ENCODE measurements at places on chromosomes 6 and 20. TPM values are rescaled to one million over a fixed set of nuclear protein-coding genes. Genes with fewer than 3 reads are reported as not detected.

Gene BPIFB4
- polyA plus RNA-seq: not detected

Gene CAGE1
- polyA plus RNA-seq: not detected

Gene DEFB124
- not detected for polyA plus RNA-seq

Gene ANKRD6
- 33.9 TPM for polyA plus RNA-seq

Gene HLA-DRA
- 58.2 TPM for polyA plus RNA-seq

Gene CD40
- polyA plus RNA-seq: 3.3 TPM

- no peak for DNase-seq
Measured at GRCh38 chr20:54065601-54066038, 4.8 kb downstream of the BCAS1 start.

- no peak for DNase-seq
Measured at GRCh38 chr6:148677594-148678476, 69.0 kb upstream of the UST start.

GRCh38 chr6:16803294-16804200 is 42.3 kb upstream of the ATXN1 start:
- DNase-seq: peak; percentile 99

DNA sequence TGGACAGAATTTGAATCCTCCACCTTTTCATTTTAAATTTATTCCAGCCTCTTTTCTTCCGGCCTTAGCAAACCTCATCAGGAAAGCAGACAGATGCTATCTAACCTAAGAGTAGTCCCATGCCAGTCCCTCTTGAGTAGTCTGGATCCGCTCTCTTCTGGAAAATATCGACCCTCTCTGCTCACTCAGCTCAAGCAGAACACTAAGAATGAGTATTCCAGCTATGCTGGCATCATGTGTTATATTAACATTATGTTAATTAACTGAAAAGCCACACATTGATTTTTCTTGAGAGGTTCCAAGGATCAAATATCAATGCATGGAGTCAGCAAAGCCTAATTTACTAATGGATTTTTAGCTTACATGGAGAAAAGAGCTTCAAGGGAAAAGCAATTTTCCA is 161.4 kb downstream of the ID4 start:
- DNase-seq: no peak

DNA sequence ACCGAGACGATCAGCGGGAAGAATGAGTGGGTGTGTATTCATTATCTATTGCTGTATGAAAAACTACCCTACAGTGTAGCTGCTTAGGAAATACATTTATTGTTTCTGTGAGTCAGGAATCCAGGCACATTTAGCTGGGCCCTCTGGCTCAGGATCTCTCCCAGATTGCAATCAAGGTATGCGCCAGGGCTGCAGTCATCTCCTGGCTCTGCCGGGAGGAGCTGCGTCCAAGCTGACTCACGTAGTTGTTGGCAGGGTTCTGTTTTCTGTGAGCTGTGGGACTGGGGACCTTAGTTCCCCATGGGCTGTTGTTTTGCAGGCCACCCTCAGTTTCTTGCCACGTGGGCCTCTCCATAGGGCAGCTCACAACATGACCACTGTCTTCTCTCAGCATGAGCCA is 68.2 kb upstream of the FUCA2 start:
- no peak for DNase-seq

DNA sequence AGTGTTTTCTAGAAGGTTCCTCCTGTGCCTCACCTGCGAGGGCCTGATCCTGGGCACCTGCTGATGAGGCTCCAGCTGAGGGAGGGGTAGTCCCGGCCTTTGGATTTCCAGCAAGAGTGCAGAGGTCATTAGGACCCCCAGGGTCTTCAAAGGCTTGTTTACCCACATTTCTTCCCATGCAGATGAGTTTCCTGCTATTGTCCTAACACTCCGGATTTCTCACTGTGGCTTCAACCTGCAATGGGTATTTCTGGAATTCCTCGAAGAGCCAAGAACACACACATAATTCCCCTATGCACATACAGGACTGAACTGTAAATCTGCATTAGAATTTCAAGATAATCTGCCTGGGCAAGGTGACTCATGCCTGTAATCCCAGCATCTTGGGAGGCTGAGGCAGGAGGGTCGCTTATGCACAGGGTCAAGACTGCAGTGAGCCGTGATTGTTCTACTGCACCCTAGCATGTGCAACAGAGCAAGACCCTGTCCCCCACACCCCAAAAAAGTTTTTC is 53.9 kb downstream of the ADNP start:
- no peak for DNase-seq

DNA sequence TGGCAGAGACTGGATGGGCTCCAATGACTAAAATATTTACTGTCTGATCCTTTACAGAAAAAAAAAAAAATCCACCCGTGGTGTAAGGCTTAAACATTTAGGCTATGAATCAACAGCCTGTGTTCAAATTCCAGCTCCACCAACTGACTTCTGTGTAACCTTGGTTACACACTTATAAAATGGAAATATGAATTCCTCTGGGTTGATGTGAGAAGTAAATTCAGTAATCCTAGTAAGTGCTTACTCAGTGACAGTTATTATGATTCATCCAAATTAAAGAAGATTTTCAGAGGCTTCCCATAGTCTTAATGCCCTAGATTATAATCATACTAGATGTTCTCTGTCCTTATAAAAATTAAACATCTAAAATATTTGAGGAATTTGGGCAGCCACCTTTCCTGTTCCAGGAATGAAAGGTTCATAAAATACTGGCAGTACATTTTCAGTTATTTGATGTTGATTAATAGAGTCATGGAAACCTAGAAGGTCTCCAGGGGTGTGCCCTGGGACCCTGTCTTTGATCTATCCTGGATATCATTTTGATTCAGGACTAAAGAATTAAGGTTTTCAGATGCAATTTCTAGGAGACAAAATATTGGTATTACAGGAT is 180.3 kb upstream of the ZNF217 start:
- no peak for DNase-seq

DNA sequence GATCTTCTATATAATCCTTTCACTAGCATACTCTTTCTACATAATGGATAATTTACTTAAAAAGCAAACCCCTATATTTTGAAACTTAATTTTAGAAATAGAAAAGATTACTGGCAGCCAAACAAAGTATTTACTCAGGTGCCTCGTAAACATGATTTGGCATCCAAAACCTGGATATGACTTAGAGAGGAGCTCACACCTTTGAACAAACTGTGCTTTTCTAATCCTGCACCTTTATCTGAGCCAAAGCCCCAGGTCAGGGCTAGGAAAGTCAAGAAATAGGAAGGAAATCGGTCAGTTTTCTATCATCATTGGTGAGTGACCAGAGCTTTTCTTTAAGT is 170.9 kb downstream of the PHF3 start:
- DNase-seq: no peak

- DNase-seq: no peak
Measured at GRCh38 chr20:5908981-5909380, 41.4 kb downstream of the TRMT6 start.

DNA sequence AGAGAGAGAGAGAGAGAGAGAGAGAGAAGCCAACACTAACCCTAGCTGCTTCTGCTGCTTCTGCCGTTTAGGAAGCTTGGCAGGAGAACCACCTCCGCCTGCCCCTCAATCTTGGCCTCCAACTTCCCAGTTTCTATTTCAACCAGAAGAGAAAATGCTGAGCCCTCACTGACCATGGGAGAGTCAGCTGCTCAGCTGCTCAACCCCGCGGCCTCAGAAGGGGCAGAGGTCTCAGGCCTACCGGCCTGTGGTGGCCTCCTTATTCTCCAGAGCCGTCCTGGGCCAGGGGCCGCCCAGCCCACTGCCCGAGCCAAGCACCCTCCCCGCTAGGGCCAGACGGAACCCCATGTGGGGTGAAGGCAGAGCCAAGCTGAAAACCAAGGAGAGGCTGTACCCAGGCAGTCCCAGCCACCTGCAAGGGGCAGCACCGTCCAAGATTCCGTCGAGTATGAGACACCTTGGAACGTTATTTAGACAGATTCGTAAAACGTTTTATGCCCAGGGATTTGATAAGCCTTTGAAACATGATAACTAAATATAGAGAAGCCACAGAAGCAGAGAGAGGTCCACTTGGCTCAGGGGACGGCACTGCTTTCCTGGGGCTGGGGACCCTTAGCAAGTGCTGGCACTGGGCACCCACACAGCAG is 116.6 kb downstream of the DLL1 start:
- no peak for DNase-seq

GRCh38 chr6:91653895-91654294 is 1067.0 kb upstream of the MAP3K7 start:
- peak; percentile 59 for DNase-seq

GRCh38 chr6:106880952-106881351 is 93.6 kb downstream of the CD24 start:
- DNase-seq: no peak

DNA sequence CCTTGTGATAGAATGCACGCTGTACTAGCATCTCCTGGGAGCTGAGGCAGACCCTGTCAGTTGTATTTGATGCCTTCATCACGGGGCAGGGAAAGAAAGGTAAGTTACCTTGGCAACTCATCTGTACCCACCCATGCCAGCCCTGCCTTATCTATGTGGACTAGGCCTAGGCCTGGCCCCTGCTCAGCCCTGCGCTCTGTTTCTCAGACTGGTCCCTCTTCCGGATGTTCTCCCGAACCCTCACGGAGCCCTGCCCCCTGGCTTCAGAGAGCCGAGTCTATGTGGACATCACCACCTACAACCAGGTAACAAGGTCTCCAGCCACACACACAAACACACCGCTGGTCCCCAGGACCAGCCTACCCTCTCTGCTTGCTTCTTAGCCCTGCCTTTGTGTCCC is 4.2 kb downstream of the PIGT start:
- no peak for DNase-seq

GRCh38 chr6:18214003-18214402 is 50.3 kb downstream of the DEK start:
- no peak for DNase-seq

DNA sequence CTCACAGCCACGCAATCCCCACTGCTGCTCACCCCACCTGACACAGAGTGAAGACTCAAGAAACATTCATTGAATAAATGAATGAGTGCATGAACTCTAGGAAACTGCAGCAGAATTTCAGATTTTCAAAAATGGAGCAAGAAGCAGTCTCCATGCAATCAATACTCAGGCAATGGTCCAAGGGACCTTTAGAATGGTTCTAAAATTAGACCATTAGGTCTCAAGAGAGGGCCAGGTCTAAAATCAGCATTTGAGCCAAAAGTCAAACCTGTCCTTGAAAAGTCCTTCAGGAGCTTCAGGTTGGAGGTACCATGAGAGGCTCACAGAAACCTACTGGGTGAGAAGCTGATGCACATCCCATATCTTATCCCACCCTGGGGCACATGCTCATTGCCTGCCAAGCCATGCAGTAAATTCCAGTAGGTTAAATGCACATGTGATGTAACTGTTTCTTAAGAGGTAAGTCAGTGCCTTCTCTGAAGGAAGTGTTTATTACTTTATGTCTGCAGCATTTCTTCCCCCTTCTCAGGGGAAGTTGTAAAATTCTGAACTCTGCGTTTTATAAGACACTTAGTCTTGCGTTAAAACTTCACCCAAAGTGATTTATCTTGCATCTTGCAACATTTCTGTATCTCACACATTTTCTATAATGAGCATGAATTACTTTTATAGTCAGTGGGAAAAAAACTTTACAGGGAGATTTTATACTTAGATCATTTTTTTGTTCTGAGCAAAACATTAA is 126.6 kb downstream of the ADAT2 start:
- DNase-seq: peak; percentile 80

DNA sequence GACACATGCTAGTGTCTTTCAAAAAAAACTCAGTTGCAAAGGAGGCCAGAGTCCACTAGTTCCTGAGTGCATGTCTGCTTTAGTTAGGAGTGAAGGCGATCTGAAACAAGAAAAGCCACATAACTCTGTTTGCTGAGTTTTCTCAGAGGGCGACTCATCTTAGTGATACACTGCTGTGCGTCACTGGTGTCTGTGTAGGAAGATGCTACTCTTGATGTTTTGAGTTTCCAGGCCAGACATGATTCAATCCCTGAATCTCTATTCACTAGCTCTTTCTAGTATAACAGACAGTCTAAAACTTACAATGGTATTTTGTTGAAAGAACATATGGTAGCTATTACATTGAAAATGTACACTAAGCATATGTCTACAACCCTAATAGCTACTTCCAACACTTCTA is 60.9 kb downstream of the GFRAL start:
- DNase-seq: no peak

GRCh38 chr6:149515494-149515893 is 30.3 kb downstream of the PPIL4 start:
- no peak for DNase-seq

DNA sequence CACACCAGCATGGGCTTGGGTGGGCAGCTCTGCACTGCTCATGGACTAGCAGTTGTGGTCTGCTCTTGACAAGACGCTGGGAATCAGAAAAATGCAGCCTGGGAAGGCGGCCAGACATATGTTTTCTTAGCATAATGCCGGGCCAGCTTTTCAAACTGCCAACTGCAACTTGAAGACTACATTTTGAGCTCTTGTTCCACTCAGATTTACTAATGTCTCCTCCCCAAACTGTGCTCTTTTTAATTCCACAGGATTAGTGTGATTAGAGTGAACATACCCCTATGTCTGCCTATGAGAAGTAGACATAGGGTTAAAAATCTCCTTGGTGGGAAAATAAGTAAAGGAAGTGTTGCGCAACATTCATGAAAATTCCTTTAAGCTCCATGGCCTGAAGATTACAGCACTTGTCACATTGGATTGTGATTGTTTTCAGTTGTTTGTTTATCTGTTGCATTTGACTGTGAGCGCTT is 5.3 kb upstream of the FNDC1 start:
- DNase-seq: peak; percentile 96

GRCh38 chr6:118781897-118782296 is 112.1 kb upstream of the ASF1A start:
- no peak for DNase-seq

DNA sequence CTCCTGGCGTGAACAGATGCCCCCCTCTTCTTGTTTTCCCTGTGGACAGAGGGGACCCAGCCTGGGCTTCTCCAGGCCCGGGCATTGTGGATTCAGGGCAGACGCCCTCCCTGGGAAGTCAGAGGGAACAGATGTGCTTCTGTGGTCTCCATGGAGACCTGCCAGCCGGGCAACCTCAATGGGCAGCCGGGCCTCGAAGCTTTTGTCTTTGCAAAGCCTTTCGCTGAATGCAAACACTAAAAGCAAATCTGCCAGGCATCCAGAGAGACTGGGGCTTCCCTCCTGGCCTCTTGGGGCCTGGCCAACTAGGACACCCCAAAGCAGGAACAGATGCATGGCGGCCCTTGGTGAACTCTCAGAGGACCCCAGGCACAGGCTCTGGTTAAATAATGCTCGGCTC is 370.0 kb upstream of the SULF2 start:
- DNase-seq: peak; percentile 89

- no peak for DNase-seq
Measured at GRCh38 chr20:9977629-9978028, 57.2 kb upstream of the ANKEF1 start.

DNA sequence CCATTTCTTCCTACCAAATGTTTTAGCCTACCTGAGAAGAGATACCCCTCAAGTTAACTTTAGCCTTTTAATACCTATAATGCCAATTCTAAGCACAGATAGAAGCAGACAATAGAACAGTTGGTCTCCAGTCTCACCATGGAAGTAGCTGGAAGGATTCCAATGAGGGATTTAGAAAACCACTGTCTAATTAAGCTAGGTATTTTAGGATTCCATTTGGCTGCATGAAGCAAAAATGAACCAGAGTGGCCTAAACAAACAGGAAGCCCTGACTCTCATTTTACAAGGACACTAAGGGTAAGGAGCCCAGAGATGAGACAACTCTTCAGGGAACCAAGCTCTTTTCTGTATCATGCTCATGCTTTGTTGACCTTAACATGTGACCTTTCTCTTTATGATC is 199.2 kb downstream of the ALDH8A1 start:
- no peak for DNase-seq

- DNase-seq: no peak
Measured at GRCh38 chr6:146470091-146470770, 73.4 kb upstream of the RAB32 start.

Data from brain (organoid and tissue), 16 donors.